ENCODE measurements at places on chromosomes 6 and 20.

- no peak for DNase-seq
Measured at GRCh38 chr6:103516336-103516735, 1343.4 kb downstream of the HACE1 start.

GRCh38 chr6:6842291-6842690 lies 253.8 kb downstream of the LY86 start:
- DNase-seq, result no peak

GRCh38 chr6:27161115-27161514 lies 86.4 kb upstream of the PRSS16 start:
- no peak for DNase-seq

DNA sequence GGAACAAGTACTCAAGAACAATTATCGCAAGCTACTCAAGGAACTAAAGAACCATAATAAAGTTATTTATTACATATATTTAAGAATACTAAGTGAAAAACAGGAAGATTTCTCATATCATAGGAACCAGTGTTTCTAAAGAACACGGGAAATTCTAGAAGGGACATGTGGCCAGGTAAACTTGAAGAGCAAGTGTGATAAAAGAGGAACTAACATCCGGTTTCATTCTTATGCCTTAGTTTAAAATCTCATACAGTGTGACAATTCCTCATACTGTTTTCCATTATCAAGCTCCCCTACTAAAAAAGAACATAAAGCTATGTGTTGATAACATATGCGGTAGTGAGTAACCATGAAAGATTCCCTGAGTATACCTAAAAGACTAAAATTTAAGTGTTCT lies 163.5 kb upstream of the SHLD1 start:
- DNase-seq, result no peak

GRCh38 chr6:52389626-52390360 lies 27.8 kb downstream of the PAQR8 start:
- DNase-seq, result no peak

- no peak for DNase-seq
Measured at GRCh38 chr6:24287239-24287638, 70.6 kb downstream of the DCDC2 start.

GRCh38 chr6:158069800-158070195 lies 88.1 kb downstream of the SYNJ2 start:
- no peak for DNase-seq

DNA sequence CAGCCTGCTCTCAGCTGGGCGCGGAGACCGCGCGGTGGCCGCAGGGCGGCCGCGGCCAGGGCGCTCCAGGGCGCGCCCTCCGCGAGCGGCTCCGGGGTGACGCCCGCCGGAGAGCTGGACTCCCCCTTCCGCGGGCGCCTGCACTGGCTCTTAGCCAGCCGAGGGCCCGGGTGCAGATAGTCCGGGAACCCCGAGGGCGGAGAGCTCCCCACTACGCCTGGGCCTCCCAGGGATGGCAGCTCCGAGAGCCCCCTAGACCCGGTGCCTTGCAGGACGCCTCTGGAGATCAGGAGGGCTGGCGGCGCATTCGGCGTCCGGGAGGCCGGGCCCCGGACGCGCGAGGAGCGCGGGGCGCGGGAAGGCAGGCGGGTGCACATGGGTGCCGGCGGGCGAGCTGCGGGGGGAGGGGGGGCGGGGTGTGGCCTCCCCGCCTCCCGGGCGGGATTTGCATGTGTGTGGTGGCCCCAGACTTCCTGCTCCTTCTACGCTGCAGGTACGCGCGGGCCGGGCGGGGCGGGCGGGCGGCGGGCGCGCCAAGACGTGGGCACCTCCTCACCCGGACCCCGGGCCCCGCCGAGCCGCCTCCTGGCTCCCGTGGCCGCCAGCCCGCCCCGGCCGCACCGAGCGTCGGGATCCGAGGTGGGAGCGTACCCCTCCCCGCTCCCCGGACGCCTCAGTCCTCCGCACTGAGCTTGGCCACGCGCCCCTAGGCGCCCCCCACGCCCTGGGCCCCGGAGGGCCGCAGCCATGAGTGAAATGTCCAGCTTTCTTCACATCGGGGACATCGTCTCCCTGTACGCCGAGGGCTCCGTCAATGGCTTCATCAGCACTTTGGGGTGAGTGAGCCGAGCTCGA lies at the start of gene ITPR3:
Gene ITPR3 (plus strand): TSS at position 467 of the 855 bp plus-strand sequence. CDS start 281 bp downstream, at position 748.
- no peak for DNase-seq

DNA sequence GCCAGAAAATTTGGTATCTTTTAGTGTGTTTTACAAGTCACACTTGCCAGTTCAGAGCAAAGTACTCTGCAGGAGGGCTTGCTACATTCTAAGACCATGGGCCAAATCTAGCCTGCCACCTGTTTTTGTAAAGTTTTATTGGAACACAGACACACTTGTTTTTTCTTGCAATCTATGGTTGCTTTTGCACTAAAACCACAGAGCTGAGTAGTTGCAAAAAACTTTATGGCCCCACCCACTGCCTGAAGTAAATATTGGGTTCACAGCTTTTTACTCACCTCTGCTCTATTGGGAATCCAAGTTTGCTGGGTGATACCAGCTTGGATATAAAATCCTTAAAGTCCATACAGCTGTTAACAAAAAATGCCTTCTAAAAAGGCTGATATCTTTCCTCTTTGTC lies 109.0 kb downstream of the ZFP64 start:
- no peak for DNase-seq

- no peak for DNase-seq
Measured at GRCh38 chr6:52596371-52597028, 19.6 kb upstream of the TRAM2 start.

DNA sequence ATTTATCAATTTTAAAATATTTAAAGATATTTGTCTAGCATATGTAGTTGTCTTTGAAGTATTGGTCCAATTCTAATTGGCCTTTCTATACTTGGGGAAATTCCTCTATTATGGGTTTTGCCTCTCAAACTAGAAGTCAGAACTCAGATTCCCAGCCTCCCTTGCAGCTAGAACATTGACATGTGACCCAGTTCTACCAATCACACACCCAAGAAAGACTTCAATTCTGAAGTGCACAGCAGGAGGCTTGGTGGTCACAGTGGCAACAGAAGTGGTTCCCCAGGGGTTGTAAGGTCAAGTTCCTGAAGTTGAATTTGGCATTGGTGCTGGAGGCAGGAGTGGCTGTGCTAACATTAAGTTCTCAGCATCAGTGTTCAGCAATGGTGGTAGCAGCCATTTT lies 14.8 kb upstream of the FKBP5 start:
- DNase-seq, result no peak

DNA sequence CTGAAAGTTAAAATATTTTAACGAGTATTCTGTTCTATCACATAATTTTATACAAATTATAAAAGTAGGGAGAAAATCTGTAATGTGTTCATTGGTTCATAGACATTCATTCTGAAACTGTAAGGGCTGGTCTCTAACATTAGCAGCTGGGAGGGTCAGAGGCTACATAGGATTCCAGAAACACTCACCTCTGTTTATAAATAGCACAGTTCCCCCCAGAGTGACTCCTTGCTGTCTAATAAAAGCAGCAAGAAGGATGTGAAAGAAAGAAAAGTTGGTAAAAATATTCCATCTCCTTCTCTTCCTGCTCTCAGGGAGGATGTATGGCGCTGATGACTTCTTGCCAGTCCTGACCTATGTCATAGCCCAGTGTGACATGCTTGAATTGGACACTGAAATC lies 25.3 kb upstream of the NAA20 start:
- DNase-seq, result no peak

DNA sequence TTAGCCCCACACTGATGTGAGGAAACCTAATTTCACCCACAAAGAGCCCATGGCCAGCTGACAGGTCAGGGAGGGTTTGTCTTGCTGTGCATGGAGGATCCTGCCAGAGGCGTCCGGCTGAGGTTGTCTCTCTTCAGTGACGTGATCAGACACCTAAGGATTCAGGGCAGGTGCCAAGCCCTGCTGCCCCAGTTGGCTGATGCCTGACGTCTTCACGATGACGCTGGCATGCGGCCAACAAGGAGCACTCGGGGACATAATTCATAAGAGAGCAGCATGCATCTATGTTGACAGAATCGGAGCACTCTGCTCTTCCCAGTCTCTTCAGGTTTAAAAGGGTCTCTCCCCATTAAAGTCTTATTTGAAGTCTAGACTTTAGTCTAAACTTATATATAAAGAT lies 47.8 kb downstream of the PSMB1 start:
- DNase-seq, result no peak

GRCh38 chr6:157548635-157549467 lies 167.9 kb downstream of the ZDHHC14 start:
- no peak for DNase-seq

DNA sequence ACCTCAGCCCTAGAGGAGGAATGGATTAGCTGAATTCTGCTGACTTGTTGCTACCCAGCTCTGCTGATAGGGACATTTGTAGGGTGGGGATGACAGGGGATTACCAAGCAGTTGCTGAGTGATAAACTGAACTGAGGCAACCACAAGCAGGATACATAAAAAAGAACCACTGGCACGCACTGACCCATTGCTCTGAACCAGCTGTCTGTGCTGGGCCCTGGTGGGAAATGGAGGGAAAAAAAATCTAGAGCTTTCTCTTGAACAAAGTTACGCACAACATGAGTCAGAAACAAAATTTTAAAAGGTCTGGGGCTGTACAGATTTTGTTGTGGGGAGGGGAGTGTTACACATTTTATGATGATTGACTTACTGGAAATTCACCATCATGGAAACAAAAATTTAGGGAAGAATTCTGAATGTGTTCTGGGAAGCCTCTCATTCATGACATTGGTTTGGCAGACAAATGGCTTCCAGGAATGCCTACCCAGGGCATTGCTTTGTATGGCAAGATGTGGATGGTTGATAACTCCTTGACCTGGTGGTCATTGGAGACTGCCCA lies 37.7 kb downstream of the FOXO3 start:
- no peak for DNase-seq

- DNase-seq, result no peak
Measured at GRCh38 chr6:80182308-80182707, 75.8 kb downstream of the BCKDHB start.

DNA sequence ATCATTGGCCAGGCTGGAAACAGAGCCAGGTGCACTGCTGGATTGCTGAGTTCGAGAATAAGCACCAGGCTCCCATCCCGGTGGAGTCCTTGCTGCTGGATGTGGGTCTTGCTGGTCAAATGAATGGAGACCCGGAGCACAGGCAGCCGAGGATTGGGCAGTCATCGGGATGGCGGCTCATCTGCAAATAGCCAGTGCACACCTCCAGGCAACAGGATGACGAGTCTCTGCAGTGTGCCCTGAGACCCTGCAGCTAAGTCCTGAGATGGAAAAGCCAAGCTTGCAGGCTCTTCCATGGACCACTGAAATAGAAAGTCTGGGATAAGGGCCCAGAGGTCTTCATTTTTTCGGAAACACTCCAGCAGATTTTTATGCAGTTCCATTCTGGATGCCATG lies 143.5 kb downstream of the WDR27 start:
- no peak for DNase-seq

- peak; percentile 99 for DNase-seq
Measured at GRCh38 chr6:16338577-16339264, 100.3 kb downstream of the GMPR start.

DNA sequence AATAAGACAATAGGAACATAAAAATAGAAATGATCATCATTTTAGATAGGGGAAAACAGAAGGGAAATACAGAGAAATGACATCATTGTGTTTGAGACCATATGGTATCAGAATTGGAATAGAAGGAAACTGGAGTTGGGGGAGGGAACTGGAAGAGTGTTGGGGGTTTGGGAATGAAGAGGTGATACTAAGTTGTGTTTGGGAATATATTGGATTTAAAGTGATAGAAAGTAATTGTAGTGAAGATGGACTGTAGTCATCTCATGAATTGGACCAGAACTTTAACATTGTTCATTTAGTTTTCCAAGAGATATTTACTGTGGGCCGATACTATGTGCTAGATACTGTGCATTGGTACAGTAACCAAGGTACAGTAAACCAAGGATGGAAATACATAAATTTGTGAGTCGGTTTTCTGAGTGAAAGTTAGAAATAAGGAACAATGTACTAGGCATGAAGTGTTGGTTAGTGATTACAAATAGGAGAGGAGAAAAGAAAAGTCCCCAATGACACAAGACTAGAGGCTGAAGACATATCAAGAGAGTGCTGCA lies 32.3 kb downstream of the KCNQ5 start:
- no peak for DNase-seq

DNA sequence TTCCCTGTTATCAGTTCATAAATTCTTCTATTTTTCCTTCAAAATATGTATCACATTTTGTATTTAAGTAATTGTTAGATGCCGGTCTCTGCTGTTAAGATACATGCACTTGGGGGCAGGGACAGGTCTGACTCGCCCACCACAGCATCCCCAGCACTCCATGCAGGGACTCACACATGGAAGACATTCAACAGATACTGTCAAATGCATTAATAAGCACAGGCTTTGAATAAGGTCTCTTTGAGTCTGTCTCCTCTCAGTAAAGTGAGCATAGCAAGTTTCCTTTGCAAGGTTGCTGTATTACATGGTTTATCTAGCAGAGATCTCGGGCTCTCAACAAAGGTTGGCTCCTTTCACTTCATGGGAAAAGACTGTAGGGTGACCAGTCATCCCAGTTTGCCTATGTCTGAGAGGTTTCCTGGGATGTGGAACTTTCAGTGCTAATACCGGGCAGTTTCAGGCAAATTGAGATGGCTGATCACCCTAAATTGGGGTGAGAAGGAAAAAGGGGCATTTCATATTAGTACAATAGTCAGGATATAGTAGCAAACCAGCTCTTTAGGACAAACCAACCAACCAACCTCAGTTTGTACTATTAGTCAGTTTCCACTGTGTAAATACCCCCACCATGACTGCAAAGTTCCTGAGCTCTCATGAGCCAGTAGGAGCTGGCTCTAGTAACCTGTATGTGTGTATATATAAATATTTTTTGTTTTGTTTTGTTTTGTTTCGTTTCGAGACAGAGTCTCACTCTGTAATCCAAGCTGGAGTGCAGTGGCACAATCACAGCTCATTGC lies 15.0 kb downstream of the JPH2 start:
- no peak for DNase-seq

DNA sequence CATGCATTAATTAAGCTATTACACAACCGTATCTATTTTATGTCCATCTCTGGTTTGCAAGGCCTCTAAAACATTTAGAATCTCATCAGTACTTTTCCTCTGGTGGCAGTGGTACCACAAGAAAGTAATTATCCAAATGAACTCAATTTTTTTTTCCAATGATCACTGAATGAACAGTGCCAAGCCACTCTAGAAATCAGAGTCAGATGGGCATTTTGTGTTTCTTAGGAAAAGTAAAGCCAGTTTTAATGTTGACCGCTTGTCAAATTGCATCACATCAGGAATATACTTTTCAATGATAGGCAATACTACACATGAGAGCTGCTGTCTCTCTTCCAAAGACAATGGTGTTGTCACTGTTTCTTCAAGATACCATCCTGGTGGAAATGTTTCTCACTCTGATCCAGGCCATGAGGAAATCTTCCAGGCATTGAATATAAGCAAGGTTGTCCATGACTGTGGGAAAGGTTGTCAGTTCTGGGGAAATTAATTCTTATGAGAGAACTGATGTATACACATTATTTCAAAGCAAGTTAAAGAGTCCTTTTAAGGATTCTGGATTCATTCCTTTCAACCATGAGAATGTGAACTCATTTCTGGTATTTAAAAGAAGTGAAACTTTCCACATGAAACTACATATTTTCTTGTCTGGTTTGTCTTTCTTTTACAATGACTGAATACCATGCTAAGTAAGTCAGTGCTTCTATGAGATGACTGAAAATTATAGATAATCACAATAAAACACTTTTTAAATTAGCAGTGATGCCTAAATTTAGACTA lies 108.8 kb upstream of the TCF21 start:
- DNase-seq, result no peak

Data from AG09319 (cell line).